NCI-H2081 treated with DMSO at 0.1 percent for 48 hours (cell line): ENCODE measurements at places on chromosomes 5 and 9.

- DNase-seq, result no peak
Measured at GRCh38 chr9:109289931-109290330, 30.9 kb downstream of the EPB41L4B start.

DNA sequence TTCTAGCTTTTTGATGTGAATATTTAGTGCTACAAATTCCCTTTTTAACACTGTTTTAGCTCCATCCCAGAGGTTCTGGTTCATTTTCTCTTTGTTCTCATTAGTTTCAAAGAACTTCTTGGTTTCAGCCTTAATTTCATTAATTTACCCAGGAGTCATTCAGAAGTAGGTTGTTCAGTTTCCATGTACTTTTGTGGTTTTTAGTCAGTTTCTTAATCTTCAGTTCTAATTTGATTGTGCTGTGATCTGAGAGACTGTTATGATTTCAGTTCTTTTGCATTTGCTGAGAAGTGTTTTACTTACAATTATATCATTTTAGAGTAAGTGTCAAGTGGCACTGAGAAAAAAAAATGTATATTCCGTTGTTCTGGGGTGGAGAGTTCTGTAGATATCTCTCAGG is 240.1 kb upstream of the RASA1 start:
- DNase-seq, result no peak

GRCh38 chr9:100432736-100433135 is 5.8 kb downstream of the MSANTD3 start:
- no peak for DNase-seq

GRCh38 chr9:105242557-105242956 is 1.9 kb upstream of the SLC44A1 start:
- DNase-seq, result no peak

- no peak for DNase-seq
Measured at GRCh38 chr5:32241034-32241783, 67.1 kb upstream of the GOLPH3 start.

DNA sequence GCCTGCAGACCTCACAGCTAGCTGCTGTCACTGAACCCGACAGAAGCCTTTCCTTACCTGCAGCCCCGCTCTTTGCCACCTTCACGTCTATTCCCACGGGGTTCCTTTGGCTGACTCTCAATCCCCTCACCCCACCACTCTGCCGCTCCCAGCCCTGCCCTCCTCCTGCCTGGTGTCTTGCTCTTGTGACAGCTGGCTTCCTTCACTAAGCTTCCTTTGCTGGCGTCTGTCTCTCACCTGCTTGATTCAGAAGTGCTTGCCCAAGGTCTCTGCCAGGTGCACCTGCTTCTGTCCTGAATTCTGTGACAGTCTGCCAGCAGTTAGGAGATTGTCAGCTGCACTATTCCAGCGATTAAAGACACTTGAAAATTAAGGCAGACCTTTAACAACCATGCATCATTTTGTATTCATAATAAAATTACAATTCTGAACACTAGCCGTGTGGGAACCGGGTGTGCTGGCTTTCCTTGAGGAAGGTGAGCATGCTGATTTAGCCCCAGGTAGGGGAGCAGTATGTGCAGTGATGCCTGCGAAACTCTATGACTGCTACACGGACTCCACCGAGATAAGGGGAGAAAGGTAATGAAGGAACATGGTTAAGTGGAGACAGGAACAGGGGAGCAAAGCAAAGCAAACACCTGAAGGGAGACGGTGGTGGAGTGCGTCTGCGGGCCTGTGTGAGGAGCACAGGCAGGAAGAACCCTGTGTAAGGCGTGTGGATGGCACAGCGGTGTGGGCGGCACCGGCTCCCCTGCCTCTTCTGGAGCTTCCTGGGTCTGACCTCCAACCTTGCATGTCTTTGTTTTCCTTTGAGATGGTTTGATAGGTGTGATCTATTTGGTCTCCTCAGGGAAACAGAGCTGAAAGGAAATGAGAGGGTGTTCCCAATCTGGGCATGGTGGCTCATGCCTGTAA is 80.1 kb upstream of the CACNA1B start:
- no peak for DNase-seq

DNA sequence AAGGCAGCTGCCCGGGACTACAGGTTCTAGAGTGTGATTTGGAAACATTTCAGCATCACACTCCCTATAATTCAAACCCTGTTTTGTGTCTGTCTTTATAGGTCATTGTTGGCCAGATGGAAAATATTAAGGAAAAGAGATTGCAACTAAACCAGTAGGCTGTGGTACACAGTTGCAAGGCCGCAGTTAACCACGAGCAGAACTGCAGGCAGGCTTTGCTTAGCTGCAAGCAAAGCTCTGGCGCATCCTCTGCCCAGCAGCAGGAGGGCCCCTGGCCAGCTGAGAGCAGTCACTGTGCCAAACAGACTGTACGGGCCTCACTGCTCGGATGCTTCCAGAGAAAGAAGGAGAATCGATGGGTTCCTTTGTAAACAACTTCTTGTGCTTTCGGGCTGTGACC is 204.5 kb downstream of the DENND1A start:
- DNase-seq, result no peak
